ENCODE measurements at places on chromosomes 11 and 22.

- no peak for DNase-seq
Measured at GRCh38 chr11:106304274-106304673, 226.8 kb downstream of the AASDHPPT start.

DNA sequence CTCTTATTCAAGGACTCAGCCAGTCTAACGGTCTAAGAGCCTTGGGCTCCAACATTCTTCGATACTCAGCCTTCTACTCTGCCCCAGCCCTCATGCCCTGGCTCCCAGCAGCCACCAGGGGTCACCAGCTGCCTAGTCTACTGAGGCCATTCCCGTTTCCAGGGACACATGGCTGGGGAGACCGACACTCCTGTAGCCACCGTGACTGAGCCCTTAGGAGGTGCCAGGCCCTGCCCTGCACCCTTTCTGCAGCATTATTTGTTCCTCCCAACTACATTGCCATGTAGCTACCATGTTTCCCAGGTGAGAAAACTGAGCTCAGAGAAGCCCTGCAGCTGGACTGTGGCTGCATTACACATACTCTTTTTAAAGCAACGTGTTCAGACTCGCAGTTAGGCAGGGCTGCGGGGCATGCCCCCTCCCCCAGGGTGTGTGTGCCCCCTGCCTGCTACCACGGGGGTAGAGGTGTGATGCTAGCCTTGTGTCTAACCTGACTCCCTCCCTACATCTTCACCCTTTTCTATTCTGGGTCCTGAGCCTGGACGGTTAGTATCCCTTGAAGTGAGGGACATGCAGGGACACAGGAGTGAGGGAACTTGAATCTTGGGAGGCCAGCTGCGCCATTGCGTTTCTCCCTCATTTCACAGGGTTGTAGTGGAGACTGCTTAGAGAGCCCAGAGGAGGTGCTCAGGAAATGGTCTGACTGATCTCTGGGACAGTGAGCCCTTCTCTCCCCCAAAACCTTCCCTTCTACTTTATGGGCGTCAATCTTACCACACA is 17.5 kb downstream of the ATG16L2 start:
- DNase-seq, result peak; percentile 56

DNA sequence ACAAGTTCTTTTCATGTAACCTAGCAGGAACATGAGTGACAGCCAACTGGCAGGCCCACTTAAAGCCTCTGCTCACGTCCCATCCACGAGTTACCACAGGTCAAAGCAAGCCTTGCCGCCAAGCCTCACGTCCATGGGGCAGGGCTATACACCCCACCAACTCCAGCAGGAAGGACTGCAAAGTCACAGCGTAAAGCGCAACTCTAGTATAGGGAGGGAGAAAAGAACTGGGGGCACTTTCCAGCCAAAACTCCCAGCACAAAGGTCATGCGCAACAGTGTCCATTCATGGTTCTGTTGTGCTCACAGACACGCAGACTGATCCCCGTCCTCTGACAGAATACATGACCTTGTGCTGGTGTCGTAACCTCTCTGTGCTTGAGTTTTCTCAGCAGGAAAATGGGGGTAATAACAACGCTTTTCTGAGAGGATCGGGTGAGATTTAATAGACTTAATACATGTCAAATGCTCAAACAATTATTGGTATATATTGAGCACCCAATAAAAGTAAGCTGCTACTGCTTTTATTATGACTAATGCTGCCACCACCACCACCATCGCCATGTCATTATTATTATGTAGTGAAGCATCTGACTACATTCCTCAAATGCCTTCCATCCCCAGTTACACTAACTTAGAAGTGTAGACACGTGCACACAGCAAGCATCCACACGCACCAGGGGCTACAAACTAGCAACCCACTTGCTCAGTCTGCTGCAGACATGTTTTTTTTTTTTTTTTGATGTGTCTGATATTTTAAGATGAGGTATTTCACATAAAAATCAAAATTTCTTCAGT is 104.4 kb upstream of the PARVA start:
- no peak for DNase-seq

GRCh38 chr11:80096736-80097135 is 655.9 kb upstream of the TENM4 start:
- DNase-seq, result no peak

Measured in CD4-positive, alpha-beta T cell treated with Interleukin-4 for 1 hour (primary cell).